ENCODE measurements at places on chromosomes 13 and 19.

- DNase-seq, result no peak
These were observed 148.0 kb upstream of the FNDC3A start for GRCh38 chr13:48827709-48828108.

- DNase-seq, result no peak
These were observed 45.4 kb upstream of the CALM3 start for GRCh38 chr19:46555628-46556280.

GRCh38 chr13:30676672-30677071, 58.7 kb upstream of the ALOX5AP start:
- DNase-seq, result no peak

- DNase-seq, result no peak
These were observed 14.7 kb downstream of the RAP2A start for GRCh38 chr13:97448503-97449251.

DNA sequence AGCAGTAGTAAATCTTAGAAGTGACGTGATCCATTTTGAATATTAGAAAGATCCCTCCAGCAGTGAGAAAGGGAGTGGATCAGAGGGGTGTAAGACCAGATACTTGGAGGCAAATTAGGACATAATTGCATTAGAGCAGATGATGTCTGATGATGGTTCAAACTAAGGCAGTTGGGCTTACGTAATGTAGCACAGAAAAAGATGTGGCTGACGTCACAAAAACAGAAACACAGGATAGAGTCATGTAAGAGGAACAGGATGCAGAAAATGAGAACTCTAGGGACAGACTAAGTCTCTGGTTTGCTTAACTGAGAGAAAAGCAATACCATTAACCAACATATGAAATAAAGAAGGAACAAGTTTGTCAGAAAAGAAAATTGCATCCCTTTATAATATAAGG, 392.5 kb upstream of the DACH1 start:
- no peak for DNase-seq

GRCh38 chr19:718251-718951, 9.7 kb downstream of the PALM start:
- no peak for DNase-seq

- peak; percentile 4 for DNase-seq
These were observed 56.4 kb downstream of the FAM124A start for GRCh38 chr13:51278426-51279130.

- no peak for DNase-seq
These were observed 46.6 kb upstream of the FAM124A start for GRCh38 chr13:51175639-51176038.

GRCh38 chr19:36527873-36528193, 238 bp downstream of the ZNF260 start:
- DNase-seq, result no peak

Measured in NCI-H2227 treated with DMSO at 0.1 percent for 48 hours (cell line).